GM12891 (cell line): ENCODE measurements at places on chromosomes 12 and 14.
A peak's percentile ranks its signal among the peaks of the same experiment; 100 is the strongest.

- DNase-seq, result peak; percentile 34
Observed at GRCh38 chr14:36069535-36069900, 107.0 kb downstream of the PTCSC3 start.

GRCh38 chr12:49519574-49519936 lies 19.3 kb upstream of the KCNH3 start:
- no peak for DNase-seq

- no peak for DNase-seq
Observed at GRCh38 chr12:63805704-63806672, 26.3 kb downstream of the RXYLT1 start.

GRCh38 chr14:95222151-95222631 lies 64.9 kb upstream of the DICER1 start:
- no peak for DNase-seq

GRCh38 chr14:50944647-50945413 lies 547 bp upstream of the PYGL start:
- no peak for DNase-seq

- DNase-seq, result no peak
Observed at GRCh38 chr12:95390192-95390591, 83.8 kb upstream of the METAP2 start.

GRCh38 chr12:43336962-43337555 lies 214.9 kb downstream of the ADAMTS20 start:
- DNase-seq, result no peak

GRCh38 chr12:26360062-26360461 lies 164.7 kb downstream of the SSPN start:
- DNase-seq, result no peak

DNA sequence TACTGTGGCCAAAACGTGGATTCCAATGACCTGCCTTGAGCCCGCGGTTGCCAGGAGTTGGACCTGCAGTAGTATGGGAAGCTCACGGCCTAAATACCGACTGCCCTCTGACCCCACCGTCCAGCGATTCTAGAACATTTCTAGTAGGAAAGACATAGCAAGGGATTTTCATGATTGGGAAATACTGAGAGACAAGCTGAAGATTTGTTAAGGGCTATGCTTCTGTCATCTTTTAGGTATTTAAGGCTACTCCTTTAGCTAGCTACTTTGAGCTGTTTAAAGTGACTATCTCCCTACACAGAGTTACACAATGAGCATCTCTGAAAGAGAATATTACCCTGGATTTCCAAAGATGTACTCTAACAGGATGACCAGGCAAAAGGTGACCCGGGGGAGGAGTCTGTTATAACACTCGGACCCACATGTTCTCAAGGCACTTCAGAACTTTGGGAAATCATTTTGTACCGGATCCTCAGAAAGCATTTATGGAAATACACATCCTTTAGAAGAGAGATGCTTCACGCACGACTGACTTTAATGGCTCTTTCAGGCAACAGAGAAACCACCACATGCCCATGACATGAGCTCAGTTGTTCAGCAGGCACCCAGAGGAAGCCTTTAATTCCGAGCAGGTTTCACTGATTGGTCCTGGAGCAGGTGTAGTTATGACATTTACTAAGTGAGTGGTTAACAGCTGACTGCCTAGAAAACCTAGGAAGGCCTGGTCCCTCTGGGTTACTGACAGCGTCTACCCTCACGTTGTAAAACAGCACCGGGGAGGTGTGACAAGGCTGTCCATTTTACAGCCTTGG lies 4.2 kb downstream of the BAG5 start:
- DNase-seq, result no peak

GRCh38 chr12:112515868-112516267 lies 97.1 kb downstream of the PTPN11 start:
- no peak for DNase-seq

- peak; percentile 16 for DNase-seq
Observed at GRCh38 chr12:26471560-26471959, 276.2 kb downstream of the SSPN start.

DNA sequence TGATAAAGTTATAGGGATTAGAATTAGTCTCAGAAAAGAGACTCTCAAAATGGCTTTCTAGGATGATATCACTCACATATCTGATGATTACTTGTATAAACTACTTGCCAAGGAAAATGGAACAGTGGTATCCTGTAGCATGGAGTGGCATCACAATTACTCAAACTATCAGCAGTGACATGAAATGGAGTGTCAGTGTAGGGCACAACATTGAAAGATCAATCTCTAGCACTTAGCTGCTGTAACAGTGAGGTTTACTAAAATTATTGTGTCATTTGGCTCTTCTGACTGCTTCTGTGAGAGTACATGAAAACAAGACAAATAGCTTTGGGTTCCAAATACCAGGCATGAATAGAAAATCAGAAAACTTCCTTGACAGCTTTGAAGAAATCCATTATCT lies 6.7 kb upstream of the MAP4K5 start:
- no peak for DNase-seq

DNA sequence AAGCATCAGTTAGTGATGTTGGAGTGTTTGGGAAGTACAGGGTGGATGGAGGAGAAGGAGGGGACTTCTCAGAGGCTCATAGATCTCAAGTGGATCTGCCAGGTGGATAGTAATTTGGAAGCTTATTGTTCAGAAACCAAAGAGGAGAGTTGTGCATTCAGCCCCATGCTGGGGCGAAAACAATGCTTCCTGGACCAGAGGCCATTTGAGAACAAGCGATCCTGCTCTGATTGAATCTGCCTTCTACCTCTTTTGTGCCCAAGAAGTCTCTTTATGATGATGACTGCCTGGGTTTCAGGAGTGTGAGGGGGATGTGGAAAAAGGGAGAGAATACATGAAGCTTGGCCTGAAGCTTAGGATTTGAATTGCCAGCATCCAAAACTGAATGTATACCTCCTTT lies 110.8 kb upstream of the SRRM4 start:
- DNase-seq, result no peak

- DNase-seq, result no peak
Observed at GRCh38 chr12:130818272-130818634, 20.8 kb downstream of the STX2 start.

- no peak for DNase-seq
Observed at GRCh38 chr12:98738002-98738401, 92.9 kb downstream of the APAF1 start.

- DNase-seq, result no peak
Observed at GRCh38 chr12:67382241-67382871, 113.2 kb downstream of the CAND1 start.

GRCh38 chr12:132389026-132389425 lies 59.6 kb upstream of the GALNT9 start:
- DNase-seq, result no peak

GRCh38 chr12:104694161-104694560 lies 237.4 kb downstream of the CHST11 start:
- no peak for DNase-seq

GRCh38 chr12:46260124-46260912 lies 8.5 kb downstream of the SLC38A1 start:
- DNase-seq, result no peak

DNA sequence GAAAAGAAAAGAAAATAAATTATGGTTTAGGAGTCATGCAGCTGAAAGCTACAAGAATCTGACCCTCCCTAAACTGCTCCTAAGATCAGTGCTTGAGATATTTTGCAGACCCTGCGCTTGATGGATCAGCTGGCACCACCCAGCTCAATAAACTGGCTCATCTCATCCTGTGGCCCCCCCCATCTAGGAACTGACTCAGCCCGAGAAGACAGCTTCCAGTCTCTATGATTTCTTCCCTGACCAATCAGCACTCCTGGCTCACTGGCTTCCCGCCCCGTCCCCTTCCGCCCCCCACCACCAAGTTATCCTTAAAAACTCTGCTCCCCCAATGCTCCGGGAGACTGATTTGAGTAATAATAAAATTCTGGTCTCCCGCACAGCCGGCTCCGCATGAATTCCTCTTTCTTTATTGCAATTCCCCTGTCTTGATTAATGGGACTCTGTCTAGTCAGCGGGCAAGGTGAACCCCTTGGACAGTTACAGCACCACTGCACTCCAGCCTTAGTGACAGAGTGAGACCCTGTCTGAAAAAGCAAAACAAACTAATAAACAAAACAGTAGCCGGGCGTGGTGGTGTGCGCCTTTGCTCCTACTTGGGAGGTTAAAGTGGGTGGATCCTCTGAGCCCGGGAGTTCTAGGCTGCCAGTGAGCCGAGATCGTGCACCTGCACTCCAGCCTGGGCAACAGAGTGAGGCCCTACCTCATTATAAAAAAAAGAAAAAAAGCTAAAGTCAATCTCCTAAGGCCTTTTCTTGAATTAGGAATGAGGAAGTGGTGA lies 24.5 kb upstream of the SPTLC2 start:
- DNase-seq, result no peak

DNA sequence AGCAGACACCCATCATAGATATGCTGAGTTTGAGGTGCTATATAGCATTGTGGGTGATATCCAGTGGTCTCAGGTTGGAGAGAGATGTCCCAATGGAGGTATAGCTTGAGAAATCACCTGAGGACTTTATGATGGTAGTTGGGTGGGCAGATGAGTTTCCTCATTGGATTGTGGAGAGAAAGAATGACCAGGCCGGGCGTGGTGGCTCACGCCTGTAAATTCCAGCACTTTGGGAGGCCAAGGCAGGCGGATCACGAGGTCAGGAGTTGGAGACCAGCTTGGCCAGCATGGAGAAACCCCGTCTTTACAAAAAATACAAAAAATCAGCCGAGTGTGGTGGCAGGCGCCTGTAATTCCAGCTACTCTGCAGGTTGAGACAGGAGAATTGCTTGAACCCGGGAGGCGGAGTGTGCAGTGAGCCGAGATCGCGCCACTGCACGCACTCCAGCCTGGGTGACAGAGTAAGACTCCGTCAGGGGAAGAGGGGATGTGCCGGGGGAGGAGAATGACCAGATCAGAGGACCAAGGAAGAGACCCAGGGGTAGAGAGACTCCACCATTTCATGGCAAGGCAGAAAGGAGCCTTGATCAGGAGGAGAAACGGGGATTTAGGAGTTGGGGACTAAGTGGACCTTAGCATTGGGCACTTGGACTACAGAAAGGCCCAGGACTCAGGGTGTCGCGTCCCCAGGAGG lies 757 bp upstream of the PCK2 start:
- no peak for DNase-seq

- DNase-seq, result no peak
Observed at GRCh38 chr14:56422703-56423213, 156.8 kb upstream of the TMEM260 start.

DNA sequence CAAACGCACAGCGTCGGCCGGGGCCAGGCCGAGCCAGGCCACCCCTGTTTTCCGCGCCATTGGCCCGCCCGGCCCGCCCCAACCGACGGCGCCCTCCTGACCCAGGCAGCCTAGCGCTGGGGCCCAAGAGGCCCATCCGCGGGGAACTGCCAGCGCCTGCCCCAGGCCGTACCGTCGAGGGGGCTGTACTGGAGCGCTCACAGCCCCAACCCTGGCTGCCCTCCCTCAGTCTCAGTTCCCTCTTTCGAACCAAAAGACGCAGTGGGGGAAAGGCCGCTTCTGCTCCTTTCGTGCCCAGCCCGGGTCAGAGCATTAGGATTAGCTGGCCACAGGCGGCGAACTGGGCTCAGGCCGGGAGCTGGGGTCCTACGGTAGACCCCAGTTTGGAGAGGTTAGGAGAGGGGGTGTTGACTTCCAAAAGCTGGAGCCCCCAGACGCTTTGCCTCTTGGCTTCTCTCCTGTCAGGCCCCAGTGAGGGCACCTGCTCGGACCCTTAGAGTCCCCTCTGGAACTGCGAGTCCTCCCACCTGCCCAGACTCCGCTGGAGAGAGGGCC lies 1.9 kb downstream of the NKX2-1 start:
- no peak for DNase-seq

DNA sequence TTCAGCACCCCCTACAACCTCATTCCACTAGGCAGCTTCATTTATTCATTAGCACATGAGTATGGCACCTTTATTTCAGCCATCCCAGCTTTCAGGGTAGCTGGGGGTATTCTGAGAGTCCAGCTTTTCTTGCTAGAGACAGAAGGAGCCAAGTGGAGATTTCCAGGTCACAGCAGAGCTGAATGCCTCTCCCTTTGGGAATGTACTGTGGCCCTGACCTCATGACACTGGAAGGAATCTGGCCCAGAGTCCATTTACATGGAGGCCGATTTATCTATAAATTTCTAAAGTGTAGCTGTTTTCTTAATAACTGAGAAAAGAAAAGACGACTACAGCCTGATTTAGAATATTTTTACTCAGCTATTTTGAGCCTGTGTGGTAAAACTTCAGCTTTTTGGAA lies 47.2 kb upstream of the JDP2 start:
- DNase-seq, result no peak

- no peak for DNase-seq
Observed at GRCh38 chr12:96255077-96255476, 60.9 kb downstream of the ELK3 start.

- DNase-seq, result no peak
Observed at GRCh38 chr14:83379436-83379835, 1845.8 kb upstream of the SEL1L start.

DNA sequence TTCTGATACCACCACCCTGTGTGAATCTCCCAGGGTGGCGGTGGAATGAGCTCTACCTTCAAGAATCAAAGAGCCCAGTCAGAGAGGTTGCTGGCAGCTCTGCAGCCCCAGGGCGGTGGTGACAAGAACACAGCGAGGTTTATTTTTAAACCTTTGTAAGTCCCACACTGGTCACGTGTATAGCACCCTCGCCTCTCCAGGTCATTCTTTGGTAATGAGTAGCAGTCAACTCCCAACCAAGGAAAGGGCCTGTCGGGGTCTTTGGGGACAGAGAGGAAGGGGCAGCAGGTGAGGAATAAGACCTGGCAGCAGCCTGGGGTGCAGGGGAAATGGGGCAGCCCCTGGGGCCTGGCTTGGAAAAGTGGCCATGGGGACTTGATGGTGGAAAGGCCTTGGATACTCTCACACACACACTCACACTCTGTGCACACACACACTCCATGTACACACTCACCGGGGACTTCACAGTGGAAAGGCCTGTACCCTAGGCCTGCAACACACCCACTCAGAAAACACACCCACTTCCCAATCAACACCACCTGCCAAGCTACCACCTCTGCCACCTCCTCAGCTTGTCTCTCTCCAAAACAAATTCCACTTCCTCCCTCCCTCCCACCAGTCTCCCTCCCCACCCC lies 178.6 kb downstream of the DPF3 start:
- DNase-seq, result no peak

GRCh38 chr14:68426661-68427549 lies 366.0 kb downstream of the ZFP36L1 start:
- DNase-seq, result no peak

DNA sequence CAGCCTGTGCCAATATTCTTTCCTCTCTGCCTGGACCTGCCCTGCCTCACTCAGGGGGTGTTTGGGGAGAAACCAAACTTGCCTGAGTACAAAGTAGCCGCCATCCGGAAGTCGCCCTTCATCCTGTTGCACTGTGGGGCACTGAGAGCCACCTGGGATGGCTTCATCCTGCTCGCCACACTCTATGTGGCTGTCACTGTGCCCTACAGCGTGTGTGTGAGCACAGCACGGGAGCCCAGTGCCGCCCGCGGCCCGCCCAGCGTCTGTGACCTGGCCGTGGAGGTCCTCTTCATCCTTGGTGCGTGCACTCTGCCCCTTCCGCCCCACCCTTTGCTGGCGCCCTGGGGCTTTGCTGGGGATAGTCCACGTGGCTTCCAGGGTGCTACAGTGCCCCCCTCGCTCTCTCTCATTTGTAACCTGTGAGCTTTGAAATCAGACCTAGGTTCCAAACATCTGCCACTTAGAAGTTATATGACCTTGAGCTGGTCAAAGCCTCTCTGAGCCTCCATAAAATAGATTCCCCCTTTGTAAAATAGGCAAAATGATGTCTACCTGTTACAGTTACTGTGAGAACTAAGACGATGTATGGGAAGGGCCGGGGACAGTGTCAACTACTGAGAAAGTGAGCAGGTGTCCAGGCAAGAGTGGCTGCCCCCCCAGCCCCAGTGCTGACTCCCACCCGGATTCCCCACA lies 4.5 kb downstream of the KCNH3 start:
- DNase-seq, result no peak
